ENCODE measurements at places on chromosomes 6 and 20.
A peak's percentile ranks its signal among the peaks of the same experiment; 100 is the strongest.

GRCh38 chr20:20525214-20525613 is 157.3 kb downstream of the INSM1 start:
- no peak for DNase-seq

DNA sequence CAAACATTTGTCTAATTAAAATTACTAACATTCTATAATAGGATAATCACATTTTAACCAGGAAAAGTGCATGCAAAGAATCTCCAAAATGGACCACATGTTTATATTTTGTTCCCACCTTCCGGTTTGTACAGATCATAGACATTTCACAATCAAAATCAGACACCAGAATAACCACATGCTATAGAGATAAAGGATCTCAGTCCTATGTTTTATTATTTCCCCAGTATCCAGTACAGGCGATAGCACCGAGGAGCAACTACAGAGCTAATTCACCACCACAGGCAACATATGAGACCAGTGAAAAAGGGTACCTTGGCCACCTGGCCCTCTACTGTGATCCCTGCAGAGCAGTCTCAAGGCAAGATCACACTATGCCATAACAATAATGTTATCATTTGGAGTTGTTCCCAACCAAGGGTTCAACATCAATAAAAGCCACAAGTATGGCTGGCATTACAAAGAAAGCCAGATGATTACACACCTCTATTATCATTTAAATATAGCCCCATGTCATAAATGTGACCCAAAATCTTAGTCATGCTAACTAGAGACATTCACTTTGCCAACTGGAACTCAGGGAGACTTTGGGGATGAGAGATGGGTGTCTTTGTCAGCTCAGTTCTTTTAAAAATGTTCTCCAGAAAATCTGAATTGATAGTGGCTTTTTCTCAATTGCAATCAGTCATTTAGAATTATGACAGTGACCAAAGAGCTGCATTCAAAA is 46.7 kb downstream of the RALGAPA2 start:
- no peak for DNase-seq

GRCh38 chr6:111843347-111844147 is 29.7 kb downstream of the FYN start:
- peak; percentile 50 for DNase-seq

- no peak for DNase-seq
These were observed 41.0 kb upstream of the FAM50B start for GRCh38 chr6:3808199-3808598.

DNA sequence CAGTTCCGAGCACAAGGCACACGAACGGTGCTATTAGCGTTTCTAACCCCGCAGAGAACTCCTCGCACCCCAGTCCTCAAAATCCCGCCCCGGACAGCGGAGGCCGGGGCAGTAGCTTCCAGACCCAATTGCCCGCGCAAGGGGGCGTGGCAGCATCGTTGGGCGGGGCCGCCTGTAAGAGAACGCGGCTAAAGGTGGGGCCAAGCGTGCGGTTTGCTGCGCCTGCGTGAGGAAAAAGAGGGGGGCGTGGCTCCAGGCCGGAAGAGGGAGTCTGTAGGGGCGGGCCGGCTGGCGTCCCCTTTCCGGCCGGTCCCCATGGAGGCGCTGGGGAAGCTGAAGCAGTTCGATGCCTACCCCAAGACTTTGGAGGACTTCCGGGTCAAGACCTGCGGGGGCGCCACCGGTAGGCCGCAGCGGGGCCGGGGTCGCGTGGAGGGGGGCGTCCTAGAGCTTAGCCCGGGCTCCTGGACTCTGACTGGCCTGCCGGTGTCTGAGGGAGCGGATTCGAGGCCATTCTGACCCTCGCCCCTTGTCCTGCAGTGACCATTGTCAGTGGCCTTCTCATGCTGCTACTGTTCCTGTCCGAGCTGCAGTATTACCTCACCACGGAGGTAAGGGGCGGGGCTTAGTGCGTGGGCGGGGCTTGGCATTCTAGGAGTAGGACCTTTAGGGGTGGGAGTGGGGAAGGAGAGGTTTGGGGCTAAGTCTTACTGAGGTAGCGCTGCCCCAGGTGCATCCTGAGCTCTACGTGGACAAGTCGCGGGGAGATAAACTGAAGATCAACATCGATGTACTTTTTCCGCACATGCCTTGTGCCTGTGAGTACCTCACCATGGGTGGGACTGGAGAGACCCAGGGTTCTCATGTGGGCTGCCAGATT is at the start of gene ERGIC3:
TSS of gene ERGIC3 (plus strand) at position 296 of the 880 bp plus-strand sequence. CDS start at position 316, 20 bp downstream.
- DNase-seq, result peak; percentile 96

DNA sequence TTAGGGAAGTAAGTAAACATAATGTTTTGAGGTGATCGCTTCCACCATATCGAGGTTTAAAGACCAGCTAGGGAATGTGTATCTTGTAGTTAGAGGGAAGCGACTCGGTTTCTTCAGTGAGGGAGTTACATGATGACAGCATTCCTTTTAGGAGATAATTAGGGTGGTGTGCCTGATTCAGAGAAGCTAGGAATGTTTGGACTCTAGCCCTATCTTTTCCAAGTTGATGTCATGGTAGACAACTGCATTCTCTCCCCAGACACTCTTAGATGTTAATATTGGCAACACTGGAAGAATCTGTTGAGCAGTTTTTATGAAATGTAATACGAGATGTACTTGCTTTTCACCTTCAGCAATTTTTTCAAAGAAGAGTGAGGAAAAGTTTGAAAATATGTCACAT is 12.9 kb upstream of the HIVEP1 start:
- DNase-seq, result no peak

DNA sequence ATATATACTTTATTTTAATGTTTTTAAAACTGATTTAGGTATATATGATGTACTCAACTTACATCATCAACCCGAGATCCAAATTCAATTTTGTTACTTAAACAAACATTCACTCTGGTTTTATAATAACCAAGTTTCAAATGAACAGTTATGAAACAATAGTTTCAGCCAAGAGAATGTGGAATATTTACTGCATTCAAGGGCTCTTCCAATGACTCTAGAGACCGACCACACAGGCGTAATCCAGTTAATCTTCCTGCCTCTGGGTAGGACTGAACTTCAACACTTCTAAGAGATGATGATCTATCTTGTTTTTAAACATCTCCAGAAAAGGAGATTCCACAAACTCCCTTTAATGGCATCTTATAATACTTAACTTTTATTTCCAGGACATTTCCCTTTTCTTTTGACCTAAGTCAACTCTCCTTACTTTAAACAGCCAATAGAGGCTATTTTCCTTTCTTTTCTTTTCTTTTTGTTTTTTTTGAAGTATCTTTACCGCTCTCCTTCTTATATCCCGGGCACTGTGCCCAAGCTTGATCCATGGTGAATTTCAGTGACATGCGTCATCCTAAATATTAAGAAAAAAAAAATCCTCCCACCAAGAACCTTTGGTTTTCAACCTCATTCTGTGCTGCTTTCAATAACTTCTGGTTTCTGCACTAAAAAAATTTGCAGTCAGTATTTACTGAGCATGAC is 110.1 kb downstream of the KIF13A start:
- DNase-seq, result no peak

DNA sequence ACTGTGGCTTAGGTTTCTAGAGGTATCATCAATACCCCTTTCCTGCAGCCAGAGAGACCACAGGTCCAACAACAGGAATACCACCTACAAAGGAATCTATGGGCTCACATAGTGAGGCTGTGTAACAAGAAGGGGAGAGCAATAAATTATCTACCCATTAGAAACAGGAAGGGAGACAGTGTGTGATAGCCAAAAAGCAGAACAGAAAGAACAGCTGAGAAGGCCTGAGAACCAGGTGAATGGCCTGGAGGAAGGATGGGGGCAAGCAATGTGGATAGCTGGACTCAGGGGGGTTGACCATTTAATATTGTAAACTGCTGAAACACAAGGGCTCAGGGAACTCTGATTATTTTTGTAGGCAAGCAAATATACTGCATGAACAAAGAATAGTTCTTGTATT is 628.2 kb downstream of the COL12A1 start:
- DNase-seq, result no peak

DNA sequence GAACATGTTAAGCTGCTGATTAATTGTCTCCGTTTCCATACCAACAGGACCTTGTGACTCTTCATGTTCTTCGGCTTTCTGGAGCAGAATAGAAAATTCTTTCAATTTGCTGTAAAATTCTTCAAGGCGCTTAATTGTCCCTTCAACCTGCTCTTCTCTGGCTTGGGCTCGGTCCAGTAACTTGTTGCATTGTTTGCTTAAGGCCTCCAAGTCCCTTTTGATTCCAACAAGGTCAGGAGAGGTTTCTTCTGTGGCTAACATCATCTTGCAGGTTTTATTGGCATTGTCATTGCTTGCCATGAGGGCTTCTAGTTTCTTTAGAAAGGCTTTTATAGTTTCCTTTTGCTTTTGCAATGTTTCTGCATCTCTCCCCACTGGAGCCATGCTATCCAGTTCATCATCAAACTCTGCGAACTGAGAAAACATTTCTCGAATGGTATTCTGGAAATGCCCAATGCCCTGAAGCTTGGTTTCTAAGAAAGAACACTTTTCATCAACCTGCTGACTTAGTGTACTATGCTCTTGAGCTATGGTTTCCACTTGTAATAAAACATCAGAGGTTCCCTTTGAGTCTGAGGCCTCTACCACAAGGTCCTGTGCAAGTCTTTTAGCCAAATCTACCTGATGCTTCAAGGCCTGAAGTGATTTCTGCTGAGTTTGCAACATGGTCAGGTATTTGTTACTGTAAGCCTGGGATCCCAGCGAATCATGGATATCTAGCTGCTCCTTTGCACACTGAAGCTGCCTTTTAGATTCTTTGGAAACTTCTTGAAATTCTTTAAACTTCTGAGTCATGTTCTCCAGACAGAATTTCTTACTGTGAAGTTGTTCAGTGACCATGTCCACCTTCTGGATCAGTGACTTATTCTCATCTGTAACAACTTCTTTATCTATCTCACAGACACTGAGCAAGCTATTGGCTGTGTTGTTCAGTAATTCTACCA is 90.2 kb downstream of the DST start:
- DNase-seq, result no peak

- no peak for DNase-seq
These were observed 234.5 kb upstream of the PRDM1 start for GRCh38 chr6:105851606-105852005.

DNA sequence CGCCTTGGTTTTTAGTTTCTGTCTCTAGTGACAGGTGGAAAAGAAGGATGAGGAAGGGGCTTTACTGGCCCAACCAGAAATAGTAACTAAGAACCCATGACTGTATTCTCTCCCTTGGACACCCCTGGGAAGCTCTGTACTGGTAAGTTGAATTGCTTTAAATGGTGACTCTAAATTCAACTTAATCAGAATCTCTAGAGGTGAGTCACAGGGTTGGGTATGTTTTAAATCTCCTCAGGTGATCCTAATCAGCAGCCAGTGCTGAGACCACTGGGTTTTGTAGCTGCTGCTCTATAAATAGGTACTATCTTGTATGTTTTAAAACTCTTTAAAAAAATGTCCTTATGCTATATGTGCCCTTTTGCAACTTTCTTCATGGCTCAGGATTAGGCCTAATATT is 314.0 kb upstream of the ECI2 start:
- no peak for DNase-seq

DNA sequence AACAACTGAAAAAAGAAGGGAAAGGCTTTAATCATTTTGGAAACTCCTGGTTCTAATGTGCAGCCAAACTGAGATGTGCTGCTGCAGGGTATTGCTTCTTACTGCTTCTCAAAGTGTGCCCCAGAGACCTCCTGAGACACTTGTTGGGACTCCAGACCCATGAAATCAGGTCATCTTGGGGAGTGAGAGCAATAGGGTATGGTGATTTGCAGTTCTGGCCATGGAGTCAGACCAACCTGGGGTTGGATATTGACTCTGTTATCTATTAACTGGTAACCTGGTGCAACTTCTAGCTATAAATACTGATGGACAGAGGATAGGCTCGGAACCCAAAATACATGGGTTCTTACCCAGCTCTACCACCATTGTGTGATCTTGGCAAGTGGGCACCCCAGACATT is 3.8 kb downstream of the TSPO2 start:
- DNase-seq, result no peak

DNA sequence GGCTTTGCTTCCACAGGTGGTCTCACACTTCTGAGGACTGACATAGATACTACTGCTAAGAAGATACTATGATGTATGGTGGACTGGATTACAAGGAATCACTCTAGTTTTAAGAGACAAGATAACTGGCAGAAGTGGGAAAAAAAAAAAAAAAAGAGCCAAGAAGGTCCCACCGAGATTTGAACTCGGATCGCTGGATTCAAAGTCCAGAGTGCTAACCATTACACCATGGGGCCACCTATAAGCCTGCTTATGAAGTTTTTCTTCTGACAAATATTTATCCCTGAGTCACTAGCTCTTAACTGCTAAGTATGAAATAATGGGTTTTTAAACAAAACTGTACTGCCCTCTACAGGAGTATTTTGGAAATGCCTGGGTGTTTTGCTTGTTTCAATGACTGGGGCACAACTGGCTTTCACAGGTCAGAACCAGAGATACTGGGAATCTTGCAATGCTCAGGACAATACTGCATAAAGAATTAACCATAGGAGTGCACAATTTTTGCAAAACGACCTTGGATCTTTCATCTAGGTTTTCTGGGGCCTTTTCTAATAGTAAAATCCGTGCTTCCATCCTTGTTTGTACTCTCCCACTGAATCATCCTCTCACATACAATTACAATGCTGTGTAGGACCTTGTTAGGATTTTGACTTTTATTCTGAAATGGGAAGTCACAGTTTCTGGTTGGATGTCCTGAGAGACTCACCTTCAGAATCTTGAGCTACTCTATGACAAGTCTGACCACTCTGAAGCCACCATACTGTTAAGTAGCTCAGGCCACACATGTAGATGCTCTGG is 116.3 kb downstream of the OR2B2 start:
- no peak for DNase-seq

DNA sequence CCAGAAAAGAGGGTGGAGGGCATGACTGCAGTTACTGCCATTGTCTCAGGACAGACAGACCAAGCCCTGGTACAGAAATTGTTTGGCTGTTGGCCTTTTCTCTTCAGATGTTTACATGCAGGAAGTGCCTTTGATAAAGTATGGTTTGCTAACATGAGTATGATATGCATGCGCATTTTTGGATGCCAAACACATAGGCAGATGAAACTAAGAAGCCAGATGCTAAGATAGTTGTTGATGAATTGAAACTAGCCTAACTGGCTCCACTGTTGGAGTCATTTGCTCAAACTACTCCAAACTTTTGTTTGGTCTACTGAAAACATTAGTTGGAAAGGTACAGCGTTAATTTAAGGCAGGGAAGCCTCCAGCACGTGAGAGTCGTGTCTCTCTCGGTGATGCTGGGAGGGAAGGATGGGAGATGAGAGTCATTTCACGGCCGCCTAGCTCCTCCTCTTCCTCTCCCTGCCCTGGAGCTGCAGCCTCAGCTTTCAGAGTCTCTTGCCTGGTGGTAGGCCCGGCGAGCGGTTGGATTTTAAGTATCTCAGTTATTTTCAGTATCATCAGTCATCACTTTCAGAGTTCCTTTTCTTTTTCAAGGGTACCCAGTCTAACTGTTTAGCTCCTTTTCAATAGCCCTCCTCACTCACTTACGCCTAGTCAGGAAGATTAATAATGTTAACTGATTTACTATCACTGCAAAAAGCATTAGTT is 29.7 kb downstream of the RREB1 start:
- peak; percentile 57 for DNase-seq

- DNase-seq, result no peak
These were observed 15.1 kb downstream of the GATA5 start for GRCh38 chr20:62460678-62461077.
